ENCODE measurements at places on chromosomes 4 and X.

DNA sequence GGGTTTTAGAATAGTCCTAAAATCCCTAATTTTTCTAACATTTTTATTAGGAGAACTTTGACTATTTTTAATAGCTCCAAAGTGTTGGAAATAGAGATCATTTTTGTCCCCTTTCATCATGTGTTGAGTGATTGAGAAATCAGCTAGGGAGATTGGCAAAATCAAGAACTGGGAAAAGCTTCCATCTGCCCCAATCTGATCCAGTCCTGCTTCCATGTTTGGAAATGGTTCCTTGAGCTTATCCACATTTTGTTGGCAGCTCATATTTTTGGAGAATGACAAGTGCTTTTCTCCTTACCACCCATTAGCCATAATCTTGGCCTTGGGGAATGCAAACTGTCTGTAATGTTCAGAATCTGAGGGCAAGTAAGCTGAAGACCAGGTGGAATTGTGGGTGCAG, 73.9 kb downstream of the SYNPO2 start:
- no peak for DNase-seq

DNA sequence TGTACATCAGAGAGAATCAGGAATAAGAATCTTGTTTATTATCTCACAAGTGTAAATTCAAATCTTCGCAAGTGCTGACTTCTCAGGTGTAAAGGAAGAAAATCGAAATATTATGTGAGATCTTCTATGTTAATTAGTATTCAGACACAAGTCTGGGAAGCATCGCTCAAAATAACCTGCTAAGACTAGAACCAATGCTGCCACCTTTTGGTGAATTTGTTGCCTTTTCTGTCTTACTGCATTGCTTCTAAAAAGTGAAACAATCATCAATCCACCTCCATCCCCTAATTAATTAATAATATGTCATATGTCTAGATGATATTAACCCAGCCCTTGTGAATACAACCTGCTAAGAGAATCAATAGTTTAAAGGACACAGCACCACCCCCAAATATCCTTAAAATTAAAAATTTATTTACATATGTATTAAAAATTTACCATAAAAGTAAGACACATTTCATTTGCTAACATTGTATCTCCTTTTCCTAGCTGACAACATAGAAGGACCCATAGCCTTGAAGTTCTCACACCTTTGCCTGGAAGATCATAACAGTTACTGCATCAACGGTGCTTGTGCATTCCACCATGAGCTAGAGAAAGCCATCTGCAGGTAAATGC, 3.5 kb downstream of the EPGN start:
- DNase-seq = no peak

GRCh38 chrX:25344161-25344936, 328.6 kb upstream of the ARX start:
- DNase-seq = no peak

DNA sequence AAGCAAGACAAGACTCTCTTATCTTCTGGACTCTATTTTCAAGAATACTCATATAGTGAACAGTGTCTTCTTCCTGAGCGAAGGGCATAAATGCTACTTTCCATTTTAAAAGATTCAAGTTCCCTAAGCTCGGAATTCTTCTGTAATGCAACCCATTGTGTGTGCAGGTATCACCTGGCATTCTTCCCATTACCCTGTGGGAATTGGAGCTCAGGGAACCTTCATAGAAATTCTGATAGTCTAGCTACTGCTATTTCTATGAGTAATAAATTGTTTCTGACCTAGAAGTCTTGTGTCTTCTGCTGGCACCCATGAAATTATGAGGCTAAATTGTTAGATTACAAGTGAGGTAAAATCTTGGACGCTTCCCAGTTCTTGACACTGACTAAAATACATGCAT, 324.1 kb upstream of the DIPK2B start:
- DNase-seq = no peak

DNA sequence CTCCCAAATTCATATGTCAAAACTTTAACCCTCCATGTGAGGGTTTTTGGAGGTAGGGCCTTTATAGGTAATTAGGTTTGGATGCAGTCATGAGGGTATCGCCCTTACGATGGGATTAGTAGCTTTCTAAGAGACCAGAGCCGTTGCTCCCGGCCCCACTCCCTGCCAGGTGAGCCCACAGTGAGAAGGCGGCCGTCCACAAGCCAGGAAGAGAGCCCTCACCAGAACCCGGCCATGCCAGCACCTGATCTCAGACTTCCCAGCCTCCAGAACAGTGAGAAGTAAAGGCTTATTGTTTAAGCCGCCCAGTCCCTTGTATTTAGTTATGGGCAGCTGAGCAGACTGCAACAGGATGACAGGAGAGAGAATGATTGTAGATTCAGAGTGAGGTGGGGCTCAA, 40.8 kb downstream of the DCTD start:
- DNase-seq = no peak

- no peak for DNase-seq
Observed at GRCh38 chrX:2717312-2717711, 26.2 kb downstream of the CD99 start.

- no peak for DNase-seq
Observed at GRCh38 chr4:26004290-26004689, 90.3 kb downstream of the SMIM20 start.

GRCh38 chr4:84338367-84338766, 160.7 kb downstream of the NKX6-1 start:
- no peak for DNase-seq

DNA sequence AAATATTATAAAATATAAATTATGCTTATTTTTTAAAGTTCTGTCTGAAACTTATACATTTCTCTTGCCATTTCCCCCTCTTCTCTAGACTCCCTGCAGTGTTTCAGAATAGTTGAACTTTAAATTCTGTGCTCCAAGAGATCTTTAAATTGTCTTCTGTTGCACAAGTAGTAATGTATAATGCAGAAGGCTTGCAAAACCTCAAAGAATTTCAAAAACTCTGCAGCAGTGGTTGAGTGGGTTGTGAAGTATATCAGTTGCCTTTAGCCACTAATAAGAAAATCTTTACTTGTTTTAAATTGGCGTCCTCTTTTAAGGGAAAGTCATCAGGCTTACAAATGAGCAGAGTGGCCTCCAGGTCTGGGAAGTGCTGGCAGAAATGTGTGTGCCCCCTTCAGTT, 1153.3 kb upstream of the PABPC4L start:
- no peak for DNase-seq

GRCh38 chr4:176066757-176067156, 1.1 kb downstream of the WDR17 start:
- no peak for DNase-seq

- DNase-seq = no peak
Observed at GRCh38 chrX:65586491-65586890, 51.9 kb upstream of the LAS1L start.

GRCh38 chr4:61500883-61501282, 300.8 kb downstream of the ADGRL3 start:
- DNase-seq = no peak

- DNase-seq = no peak
Observed at GRCh38 chr4:183591301-183591700, 67.7 kb downstream of the RWDD4 start.

- DNase-seq = no peak
Observed at GRCh38 chrX:31449081-31449480, 377.2 kb upstream of the FTHL17 start.

DNA sequence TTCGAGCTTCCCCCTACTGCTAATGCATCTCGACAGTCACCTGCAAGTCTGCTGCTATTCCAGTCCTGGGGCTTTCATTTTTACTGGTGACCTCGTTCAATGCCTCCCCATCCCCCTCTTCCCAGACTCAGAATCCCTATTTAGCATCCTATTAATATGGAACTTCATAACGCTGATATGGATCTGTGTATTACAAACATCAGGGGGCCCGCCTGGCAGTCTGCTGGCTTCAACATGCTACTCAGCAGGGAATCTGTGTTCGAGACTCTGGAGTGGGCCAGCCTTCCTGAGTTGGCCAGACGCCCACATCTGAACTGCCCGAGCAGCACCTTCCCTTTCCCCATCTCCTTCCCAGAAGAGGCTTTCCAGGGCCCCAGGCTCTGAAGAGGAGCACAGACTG, 173.9 kb upstream of the PPARGC1A start:
- DNase-seq = no peak

DNA sequence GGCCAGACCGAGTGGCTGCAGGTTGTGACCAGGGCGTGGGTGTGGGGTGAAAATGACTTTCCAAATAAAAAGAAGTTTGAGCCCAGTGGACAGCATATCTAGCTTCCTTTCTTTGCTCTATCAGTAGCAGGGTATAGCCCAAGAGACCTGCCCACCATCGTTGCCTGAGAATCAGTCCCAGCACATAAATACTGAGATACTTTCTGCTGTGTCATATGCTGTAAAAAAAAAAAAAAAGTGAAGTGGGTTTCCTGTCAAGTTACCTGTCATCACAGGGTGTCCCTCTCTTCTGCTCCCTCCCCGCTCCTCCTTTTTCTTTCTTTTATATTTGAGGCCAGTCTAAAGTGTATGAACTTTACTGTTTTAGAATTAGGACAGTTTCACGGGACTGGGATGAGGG, 330.3 kb upstream of the BOD1L1 start:
- DNase-seq = no peak

DNA sequence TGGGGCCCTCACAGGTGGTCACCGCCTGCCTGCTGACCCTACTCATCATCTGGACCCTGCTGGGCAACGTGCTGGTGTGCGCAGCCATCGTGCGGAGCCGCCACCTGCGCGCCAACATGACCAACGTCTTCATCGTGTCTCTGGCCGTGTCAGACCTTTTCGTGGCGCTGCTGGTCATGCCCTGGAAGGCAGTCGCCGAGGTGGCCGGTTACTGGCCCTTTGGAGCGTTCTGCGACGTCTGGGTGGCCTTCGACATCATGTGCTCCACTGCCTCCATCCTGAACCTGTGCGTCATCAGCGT, 652 bp downstream of the DRD5 start:
- DNase-seq = no peak

DNA sequence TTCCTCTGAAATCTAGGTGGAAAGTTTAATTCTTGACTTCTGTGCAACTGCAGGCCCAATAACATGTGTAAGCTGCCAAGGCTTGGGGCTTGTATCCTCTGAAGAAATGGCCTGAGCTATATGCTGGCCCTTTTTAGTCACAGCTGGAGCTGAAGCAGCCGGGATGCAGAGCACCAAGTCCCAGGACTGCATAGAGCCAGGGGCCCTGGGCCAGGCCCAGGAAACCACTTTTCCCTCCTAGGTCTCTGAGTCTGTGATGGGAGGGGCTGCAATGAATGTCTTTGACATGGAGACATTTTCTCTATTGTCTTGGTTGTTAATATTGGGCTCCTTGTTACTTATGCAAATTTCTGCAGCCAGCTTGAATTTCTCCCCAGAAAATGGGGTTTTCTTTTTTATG, 588.5 kb downstream of the CENPC start:
- DNase-seq = no peak

GRCh38 chr4:94504545-94504944, 52.8 kb downstream of the PDLIM5 start:
- no peak for DNase-seq

GRCh38 chr4:148445860-148446330, 3.7 kb upstream of the NR3C2 start:
- DNase-seq = no peak

GRCh38 chrX:35040871-35041270, 98.3 kb downstream of the FAM47B start:
- DNase-seq = no peak

DNA sequence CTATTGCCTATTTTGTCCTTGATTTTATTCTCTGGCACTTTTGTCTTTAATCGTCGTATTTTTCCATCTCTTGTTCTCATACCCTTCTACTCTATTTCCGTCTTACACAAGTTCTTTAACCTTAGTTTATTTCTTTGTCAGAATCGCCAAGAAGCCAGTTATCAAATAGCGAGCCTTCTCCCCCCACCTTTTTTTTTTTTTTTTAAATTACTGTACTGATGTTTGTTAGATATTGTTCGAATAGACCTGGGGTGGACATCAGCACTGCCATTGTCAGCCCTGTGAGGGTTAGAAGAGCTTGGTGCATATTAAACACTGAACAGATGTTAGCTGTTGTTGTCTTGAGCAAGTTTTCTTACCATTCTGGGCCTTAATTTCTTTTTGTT, 1.2 kb downstream of the SPCS3 start:
- no peak for DNase-seq

GRCh38 chr4:121255986-121256750, 92.0 kb upstream of the TNIP3 start:
- DNase-seq = no peak

GRCh38 chr4:167966143-167966542, 126.2 kb upstream of the ANXA10 start:
- DNase-seq = no peak

DNA sequence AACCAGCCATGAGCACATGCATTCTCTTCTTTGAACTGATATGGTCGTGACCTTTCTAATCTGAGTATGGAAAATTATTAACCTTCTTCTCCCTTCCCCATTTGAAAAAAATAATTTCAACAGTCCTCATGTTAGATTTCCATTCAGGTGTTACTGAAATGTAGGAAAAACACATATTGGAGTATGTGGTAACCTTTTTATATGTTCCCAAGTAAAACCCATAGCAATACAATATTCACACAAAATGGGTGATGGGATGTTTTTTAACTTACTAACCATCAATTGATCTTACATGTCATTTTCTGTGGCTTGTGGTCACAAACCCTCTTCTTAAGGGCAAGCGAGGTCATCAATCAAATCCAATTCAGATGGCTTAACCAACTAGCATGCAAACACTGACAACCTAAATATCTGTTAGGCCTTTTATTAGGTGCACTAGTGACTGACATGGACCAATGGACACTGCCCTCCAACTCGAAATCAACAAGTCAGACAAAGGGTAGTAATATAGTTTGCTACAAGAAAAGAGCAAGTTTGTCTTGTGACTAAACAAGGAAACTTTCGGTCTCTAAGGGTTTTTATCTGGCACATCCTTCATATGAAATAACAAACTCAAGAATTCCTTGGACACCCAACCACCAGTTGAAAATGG, 74.3 kb downstream of the CAMK2D start:
- DNase-seq = no peak

DNA sequence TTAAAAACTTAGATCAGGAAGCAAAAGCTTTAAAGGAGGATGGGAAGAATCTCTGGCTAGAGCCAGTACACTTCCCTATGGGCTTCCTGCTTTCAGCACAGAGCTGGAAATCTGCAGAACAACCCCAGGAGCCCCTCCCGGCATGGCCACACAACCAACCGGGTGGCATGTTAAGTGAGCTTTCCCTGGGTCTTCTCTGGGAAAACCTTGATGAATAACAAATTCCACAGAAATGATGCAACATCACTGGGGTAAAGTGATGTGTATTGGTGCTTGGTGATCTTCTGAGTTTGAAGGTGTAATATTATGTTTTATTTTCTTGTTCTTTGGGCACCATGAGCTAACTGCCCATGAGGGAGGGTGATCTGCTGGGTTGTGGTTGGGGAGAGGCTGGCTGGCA, 22.1 kb downstream of the NHS start:
- no peak for DNase-seq

- DNase-seq = no peak
Observed at GRCh38 chr4:38306482-38307071, 346.4 kb downstream of the PTTG2 start.

- no peak for DNase-seq
Observed at GRCh38 chr4:185792384-185793115, 19.4 kb downstream of the SORBS2 start.

- no peak for DNase-seq
Observed at GRCh38 chrX:122770581-122770980, 413.5 kb upstream of the GRIA3 start.

GRCh38 chr4:137576446-137576845, 44.2 kb upstream of the PCDH18 start:
- DNase-seq = no peak
